Calu3 (cell line): ENCODE measurements at places on chromosomes 12 and 14.

DNA sequence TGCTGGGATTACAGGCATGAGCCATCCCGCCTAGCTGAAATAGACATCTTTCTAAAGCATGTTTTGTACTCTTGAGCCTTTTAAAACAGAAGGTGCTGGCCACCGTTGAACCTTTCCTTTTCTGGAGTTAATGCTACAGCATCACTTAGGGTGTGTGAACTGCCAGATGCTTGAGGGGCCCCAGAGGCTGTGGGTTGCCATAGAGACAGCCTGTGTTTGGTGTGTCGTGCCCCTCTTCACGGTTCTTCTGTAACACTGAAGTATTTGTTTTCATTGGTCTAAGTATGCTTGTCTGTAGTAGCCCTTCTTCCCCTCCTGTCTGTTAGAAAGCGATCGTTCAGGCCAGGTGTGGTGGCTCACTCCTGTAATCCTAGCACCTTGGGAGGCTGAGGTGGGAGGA lies 30.8 kb downstream of the PLEKHG3 start:
- no peak for DNase-seq

DNA sequence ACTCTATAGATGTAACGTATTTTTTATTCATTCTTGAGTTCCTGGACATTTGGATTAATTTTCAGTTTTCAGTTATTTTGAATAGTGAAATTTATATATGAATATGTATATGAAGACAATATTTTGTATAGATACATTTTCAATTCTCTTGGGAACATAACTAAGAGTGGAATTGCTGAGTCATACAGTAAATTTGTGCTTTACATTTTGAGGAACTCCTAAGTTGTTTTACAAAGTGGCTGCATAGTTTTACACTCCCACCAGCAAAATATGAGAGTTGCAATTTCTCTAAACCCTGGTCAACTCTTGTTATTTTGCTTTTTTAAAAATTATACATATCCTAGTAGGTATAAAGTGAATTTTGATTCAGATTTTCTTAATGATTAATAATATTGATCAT lies 1838.6 kb upstream of the SEL1L start:
- no peak for DNase-seq

DNA sequence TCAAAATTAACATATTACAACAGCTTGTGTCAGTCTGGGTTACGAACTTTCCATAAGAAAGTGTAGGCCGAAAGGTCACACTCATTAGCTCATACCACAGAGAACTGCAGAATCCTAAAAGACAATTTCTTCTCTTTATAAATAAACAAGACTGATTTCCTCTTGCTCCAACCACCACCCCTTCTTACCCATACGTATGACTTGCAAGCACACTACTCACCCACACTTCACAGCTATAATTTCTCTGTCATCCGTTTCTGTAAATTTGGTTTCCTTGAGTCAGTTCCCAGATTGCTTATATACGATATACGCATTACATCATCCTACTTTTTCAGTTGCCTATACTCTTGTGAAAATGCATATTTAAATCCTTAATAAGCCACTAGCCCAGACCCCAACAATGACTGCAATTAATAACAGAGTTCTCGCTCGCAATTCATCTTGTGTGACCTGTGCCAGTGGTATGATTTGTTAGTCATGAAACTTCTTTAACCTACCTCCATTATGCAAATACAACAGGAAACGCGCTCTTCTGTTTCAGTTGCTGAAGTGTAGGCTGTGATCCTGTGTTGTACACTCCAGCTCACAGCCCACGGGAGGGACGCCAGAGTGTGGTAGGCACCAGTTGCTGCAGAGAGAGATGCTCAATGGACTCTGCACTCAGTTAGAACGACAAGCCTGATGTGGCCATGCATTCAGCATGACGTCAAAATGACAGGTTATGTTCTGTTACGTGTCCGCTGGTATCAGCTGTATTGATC lies 417.6 kb downstream of the PDZRN4 start:
- DNase-seq = no peak

DNA sequence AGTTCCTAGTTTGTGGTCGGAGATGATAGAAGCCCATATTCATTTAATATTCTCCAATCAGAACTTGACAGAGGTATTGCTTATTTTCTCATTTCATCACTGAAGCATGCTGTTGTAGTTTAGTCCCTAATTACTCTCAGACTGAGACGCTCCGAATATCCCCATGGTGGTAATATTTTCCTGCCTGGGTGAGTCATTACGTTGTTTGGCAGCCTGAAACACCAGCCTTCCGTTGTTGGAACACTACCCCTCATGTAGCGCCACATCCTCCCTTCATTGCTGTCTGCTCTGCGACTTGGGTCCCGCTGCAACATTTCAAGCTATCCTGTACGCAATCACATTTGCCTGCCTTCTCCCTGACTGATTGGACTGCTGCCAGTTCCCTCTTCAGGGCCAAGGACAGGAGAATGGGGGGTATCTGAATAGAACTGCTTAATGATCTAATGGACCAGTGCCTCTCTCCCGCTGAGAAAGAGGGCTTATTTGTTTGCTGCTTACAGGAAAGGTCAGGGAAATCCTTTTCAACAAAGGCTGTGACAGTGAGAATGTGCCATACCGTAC lies 369.1 kb downstream of the NPAS3 start:
- DNase-seq = no peak

GRCh38 chr12:50785406-50786001 lies 21.6 kb downstream of the ATF1 start:
- no peak for DNase-seq
